EH (cell line): ENCODE measurements at places on chromosomes 2 and 18.

DNA sequence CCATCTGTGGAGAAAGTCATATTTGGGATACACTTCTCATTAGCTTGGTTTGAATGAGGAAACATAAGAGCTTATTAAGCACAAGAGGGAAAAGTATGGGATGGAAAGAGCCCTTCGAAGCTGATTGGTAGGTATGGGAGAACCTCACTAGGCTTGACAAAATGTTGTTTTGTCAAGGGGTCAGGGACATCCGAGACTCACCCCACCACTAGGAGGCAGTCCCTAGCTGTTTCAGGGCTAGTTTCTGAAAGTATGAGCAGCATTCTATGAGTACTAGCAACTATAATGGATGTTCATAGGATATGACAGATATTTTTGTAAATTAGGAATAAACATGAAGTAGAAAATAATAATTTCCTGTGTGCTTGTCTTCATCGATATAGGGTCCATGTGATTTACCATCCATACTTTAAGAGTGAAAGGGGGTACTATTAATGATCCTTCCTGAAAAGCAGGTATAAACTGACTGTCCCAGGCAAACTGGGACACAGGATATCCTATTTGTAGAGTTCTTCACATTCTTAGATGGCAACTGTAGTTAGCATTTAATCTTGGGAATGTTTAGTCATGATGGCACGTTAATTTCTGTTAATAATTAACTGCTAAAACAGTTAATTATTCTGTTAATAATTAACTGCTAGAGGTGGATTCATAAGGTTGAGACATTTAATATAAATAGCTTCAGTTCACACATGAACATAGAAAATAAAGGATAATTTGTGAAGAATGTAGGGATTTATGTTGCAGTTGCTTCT lies 28.4 kb downstream of the OTX1 start:
- DNase-seq, result peak; percentile 17

GRCh38 chr2:59947917-59948541 lies 605.4 kb downstream of the BCL11A start:
- no peak for DNase-seq

DNA sequence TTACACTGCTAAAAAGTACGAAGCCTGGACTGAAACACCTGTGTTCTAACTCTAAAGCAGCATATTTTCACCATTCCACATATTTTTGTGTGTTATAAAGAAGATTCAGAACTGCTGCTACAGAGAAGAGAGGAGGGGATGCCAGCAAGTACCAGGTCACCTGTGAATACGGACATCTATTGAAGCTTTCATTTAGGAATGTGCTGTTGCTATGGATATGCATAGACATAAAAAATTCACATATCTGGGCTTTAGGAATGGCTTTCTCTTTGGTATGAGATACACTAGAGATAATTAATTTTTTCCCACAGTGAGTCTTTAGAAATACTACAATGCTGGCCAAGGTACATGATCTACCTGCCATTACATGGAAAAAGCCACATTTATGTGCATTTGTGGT lies 238.5 kb downstream of the WDR7 start:
- peak; percentile 29 for DNase-seq

GRCh38 chr18:9095297-9096006 lies 7.0 kb upstream of the NDUFV2 start:
- no peak for DNase-seq
